Stimulated activated CD8-positive, alpha-beta memory T cell treated with anti-CD3 and anti-CD28 coated beads, Interleukin-2, amount 100 ng/mL, for 48 hours (primary cell): ENCODE measurements at places on chromosomes 16 and 17.

GRCh38 chr17:6491071-6491700 is 46.9 kb downstream of the PIMREG start:
- DNase-seq = no peak

DNA sequence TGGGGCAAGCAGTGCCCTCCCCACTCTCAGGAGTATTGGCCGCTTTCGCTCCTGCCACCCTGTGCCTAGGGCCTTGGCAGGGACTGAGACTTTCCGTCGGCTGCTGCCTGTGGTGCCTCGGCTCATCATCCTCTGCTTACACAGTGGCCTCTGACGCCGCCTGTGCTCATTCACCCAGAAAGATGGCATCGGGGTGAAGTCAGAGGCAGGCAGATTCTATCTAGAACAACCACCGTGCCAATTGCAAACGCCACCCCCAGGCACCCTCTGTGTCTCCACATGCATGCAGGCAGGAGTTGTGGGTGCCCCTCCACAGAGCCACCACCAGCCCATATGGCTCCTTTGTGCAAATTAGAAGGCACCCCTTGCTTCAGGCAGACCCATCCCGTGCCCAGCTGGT is 154.2 kb upstream of the GSE1 start:
- no peak for DNase-seq

- DNase-seq = no peak
Observed at GRCh38 chr17:65537845-65538674, 23.4 kb downstream of the AXIN2 start.

GRCh38 chr16:72220875-72221629 is 49.1 kb upstream of the PMFBP1 start:
- no peak for DNase-seq

- DNase-seq = no peak
Observed at GRCh38 chr17:27479838-27480237, 23.6 kb downstream of the KSR1 start.

DNA sequence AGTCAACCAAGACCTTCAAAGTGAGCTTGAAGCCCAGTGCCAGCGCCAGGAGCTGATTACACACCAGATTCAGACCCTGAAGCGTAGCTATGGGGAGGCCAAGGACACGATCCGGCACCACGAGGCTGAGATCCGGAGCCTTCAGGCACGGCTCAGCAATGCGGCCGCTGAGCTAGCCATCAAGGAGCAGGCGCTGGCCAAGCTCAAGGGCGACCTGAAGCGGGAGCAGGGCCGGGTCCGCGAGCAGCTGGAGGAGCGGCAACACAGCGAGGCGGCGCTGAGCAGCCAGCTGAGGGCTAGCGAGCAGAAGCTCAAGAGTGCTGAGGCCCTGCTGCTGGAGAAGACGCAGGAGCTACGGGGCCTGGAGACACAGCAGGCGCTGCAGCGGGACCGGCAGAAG is 42.0 kb downstream of the PLD6 start:
- DNase-seq = no peak
